ENCODE measurements at places on chromosomes 6 and 20. TPM values are rescaled to one million over a fixed set of nuclear protein-coding genes. Genes with fewer than 3 reads are reported as not detected.

DNA sequence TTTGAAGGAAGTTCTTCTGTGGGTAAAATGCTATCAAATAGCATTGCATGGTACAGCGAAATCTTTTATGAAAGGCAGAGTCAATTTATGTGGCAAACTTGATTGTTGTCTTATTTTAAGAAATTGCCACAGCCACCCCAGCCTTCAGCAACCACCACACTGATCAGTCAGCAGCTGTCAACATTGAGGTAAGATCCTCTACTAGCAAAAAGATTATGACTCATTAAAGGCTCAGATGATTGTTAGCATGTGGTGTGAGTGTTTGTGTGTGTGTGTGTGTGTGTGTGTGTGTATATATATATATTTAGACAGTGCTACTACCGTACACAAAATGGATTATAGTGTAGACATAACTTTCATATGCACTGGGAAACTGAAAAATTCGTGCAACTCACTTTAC is 27.8 kb downstream of the LRRN4 start:
- no peak for DNase-seq

DNA sequence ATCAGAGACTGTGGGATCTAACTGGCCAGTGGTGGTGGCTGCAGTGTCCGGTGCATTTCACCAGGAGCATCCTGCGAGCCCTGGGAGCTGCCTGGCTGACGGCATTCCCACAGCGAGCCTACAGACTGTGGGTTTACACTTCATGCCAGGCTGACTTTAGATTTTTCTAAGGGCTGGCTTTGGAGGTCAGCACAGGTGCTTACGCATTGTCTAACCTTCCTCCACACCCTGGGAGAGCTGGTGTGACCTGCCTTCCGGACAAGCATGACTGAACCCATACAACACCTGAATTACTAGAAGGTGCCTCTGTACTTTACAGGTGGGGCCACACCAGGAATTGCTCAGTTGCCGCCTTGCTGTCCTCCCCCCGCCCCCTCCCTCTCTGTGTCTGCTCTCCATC is 96.2 kb downstream of the RREB1 start:
- no peak for DNase-seq

Gene SLC22A7
- not detected for total RNA-seq

Gene SOX4
- 6.9 TPM for total RNA-seq

DNA sequence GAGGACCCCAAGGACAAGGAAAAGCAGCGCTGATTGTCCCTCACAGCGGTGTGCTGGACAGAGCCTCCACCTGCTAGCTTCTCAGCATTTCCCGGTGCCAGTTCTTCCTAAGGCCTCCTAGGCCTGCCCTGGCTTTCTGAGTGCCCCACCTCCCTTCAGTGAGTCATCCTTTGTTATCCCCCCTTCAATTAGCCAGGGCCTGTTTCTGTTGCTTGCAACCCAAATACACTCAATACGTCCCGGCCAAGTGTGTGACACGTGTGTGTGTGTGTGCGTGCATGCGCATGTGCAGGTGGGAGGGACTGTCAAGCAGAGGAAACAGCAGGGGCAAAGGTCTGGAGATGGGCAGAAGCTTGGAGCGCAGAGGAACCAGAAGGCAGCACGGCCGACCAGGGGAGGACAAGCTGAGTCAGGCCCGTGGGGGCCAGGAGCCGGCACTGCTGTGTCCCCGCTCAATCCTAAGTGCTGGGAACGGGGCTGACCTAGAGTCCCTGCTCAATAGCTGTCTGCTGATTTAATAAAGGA is 159.8 kb downstream of the PREX1 start:
- DNase-seq, result no peak

- DNase-seq, result no peak
Observed at GRCh38 chr20:37396416-37397075, 50.6 kb downstream of the SRC start.

DNA sequence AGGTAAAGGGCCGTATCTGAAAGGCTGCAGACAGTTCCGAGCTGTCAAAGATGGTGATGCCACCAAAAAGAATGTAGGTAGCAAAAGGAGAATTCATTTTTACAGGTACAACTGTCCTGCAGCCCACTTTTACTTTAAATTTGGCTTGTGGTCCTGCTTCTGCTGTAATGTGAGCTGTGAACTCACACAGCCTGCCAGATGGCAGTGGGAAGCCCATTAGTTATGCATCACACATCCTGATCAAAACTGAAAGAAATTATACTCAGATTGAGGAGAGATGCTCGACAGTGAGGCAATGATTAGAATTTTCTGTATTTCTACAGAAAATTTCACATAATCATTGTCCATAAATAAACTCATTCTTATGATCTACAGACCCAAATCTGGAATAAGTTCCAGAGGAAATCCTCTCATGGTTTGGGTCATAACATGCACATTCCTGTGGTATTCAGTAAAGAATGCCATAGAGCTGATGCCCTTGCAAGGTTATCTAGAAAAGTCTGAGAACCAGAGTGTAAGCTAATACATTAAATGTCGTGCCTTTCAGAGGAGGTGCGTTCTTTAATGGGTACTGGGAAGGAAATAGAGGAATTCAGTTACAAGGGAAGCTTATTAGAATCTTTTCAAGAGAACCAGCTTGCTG is 23.9 kb upstream of the E2F3 start:
- DNase-seq, result no peak

DNA sequence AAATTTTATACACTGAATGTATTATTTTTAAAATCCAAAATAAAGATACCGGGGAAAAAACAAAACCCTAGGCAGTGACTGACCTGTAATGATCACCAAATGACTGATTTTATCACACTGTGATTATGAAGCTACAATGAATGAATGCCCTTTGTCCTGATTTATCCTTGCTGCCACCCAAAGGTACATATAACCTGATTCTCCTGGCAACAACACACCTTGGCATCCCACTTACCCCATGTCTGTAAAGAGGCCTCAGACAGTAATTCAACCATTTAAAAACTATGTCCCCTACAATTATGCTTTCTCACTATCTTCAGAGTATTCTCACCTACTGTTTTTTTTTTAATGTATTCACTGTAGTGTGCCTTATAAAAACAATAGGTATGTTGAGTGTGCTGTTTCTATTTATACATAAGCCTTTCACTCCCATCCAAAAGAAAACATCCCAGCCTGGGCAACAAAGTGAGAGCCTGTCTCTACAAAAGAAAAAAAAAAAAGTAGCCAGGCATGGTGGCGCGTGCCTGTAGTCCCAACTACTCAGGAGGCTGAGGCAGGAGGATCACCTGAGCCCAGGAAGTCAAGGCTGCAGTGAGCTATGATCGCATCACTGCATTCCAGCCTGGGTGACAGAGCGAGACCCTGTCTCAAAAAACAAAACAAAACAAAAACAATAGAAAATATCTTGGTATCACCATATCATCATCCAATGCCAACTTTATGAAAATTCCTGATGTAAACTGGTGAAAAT is 21.7 kb downstream of the B4GALT5 start:
- no peak for DNase-seq

GRCh38 chr6:98836025-98836961 is 1.9 kb downstream of the POU3F2 start:
- DNase-seq, result no peak
